Head of caudate nucleus (tissue), 42 donors: ENCODE measurements at places on chromosomes 6 and 20.

GRCh38 chr20:37245216-37246150 is 16.1 kb downstream of the GHRH start:
- no peak for DNase-seq

DNA sequence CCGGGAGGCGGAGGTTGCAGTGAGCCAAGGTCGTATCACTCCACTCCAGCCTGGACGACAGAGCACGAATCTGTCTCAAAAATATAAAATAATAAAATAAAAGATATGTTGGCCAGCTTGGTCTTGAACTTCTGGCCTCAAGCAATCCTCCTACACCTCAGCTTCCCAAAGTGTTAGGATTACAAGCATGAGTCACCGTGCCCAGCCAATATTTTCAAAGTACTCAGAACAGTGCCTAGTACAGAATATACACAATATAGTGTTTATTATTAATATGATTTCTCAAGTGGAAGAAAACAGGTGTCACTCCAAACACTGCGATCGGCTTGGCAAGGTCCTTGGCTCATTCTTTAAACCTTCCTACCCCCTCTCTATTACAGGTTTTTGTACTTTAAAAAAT is 3.1 kb downstream of the FAM210B start:
- no peak for DNase-seq

- no peak for DNase-seq
Measured at GRCh38 chr6:76682842-76683241, 610.4 kb upstream of the IMPG1 start.

DNA sequence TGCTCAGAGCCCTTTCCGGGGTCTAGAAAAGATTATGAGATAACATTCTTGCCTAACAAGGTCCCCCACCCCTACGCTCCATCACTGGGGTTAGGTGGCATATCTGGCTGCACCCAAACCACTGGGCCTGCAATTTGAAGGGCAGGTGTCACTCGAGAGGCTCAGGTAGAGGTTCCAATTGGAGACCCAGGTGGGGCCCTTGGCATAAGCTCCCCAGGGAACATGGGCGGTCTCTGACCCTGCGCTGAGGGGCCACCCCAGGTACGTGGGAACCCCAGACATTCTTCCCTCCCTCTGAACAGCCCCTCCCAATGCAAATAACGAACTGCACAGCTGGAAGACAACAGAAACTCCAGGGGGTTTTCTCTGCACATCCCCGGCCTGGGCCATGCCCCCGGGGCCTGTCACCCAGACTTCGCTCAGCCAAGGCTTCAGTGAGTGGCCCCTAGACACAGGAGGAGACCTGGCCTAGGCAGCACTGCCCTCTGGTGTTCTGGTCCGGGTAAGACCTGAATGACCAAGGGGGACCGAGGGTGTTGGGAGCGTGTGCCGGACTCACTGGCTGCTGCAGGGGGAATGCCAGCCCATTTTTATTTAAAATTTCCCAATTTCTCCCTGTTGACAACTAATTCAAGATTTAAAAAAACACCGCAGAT is 47.5 kb downstream of the DSTN start:
- peak; percentile 53 for DNase-seq

- no peak for DNase-seq
Measured at GRCh38 chr20:8581446-8582183, 449.5 kb downstream of the PLCB1 start.

DNA sequence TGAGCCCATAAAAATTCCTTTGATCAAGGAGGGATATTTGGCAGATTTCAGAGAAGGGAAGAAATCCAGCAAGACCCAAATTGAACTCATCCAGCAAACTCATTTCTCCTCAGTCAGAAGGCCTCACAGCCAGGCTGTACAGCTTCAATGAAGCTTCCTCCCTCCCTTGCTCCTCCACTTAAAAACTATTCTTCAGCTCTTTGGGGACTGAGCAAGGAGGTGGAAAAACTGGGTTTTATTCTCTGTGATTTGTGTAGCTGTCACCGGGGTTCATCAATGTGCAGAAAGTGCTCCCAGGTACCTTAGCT is 158.7 kb upstream of the ZNF184 start:
- DNase-seq: no peak

DNA sequence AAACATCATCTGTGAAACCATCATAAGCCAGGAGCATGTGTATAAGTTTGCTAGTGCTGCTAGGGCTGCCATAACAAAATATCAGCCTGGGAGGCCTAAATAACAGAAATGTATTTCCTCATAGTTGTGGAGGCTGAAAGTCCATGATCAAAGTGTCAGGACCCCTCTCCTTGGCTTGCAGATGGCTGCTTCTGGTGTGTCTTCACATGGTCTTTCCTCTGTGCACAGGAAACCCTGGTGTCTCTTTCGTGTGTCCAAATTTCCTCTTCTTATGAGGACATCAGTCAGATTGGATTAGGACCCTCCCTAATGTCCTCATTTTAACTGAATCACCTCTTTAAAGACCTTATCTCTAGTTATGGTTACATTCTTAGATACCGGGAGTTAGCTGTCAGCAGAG is 6.2 kb upstream of the CITED2 start:
- DNase-seq: no peak

- no peak for DNase-seq
Measured at GRCh38 chr6:42988486-42989020, 4.2 kb downstream of the PPP2R5D start.

DNA sequence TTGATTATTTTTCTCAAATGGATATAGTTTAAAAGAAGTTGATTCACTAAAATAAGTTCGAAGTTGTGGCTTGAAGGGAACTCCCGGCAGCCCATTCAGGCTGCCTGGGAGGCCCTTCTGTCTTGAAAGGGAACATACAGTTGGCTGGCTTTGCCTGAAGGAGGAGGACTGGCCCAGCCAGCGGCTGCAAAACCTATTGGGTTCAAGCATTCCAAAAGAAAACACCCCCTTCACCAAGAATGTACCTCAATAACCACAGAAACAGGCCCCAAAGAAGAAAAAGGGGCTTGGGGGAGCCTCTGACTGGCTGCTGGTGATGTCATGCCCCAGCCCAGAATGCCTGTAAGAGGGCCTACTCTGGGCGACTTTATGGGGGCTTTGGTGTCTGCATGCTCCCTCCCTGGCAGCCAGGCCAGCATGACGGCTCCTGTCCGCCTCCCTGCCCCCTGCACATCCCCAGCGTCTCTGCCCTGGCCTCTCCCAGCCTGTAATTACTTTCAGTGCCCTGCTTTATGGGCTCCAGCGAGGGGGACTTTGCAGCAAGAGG is 36.5 kb downstream of the MAFB start:
- no peak for DNase-seq

GRCh38 chr6:100944644-100945043 is 63.5 kb upstream of the ASCC3 start:
- no peak for DNase-seq

- DNase-seq: no peak
Measured at GRCh38 chr6:7761051-7761450, 35.2 kb downstream of the BMP6 start.

DNA sequence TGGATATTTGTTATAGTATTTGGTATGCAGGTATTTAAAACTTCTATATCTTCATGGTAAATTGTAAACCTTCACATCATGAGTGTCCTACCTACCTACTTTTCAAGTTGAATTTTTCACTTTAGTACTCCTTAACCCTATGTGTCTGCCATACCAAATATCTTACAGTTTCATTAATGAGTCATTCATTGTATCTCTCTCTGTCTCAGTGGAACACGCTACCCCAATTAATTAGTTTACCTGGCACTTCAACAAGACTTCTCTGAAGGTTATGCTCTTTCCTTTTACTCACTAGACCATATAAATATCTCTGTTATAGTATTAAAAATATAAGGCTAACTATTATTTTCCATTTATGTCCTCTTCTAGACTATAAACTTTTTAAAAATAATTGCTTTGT is 123.9 kb upstream of the GJE1 start:
- DNase-seq: no peak

GRCh38 chr6:21459641-21460040 is 133.9 kb upstream of the SOX4 start:
- DNase-seq: no peak

GRCh38 chr6:40325791-40326190 is 261.4 kb downstream of the LRFN2 start:
- no peak for DNase-seq
